ENCODE measurements at places on chromosomes 7 and 10.

DNA sequence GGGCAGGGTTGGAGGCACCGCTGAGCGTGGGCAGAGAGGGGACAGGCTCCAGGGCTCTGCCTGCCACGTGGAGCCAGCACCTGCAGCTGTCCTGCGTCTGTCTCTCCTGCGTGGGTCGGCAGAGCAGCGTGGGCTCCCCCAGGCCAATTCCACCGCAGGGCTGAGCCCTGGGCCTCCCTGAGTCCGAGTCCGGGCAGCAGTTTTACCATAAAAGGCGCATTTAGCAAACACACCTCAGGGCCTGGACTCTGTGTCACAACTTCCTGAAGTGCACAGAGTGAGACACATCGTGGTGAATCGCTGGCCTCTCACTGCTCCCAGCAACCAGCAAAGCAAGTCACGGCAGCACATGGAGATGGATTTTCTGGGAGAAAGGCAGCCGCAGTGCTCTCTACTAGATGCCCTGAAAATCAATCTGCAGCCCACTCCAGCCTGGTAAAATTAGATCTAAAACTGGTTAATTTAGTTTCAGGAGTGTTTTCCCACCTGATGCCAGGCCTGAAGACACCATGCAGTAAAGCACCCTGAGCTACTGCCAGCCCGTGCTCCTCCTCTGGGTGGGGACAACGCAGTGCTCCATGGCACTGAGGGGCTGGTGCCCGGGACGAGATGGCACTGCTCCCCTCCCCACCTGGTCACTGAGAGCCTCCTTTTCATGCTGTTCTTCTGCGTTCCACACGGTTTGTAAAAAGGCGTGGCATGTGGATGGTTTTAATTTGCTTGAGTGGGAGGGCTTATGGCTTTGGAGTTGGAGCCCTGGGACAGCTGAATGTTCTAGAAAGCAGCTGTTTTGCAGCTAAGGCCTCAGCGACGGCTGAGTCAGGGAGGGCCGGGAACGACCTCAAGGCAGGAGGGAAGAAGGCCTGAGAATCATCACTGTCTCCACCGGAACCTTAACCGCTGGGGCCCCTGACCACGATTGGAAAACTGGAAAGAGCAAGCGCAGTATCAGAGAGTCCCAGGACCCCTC, 336.9 kb downstream of the ADARB2 start:
- no peak for DNase-seq

DNA sequence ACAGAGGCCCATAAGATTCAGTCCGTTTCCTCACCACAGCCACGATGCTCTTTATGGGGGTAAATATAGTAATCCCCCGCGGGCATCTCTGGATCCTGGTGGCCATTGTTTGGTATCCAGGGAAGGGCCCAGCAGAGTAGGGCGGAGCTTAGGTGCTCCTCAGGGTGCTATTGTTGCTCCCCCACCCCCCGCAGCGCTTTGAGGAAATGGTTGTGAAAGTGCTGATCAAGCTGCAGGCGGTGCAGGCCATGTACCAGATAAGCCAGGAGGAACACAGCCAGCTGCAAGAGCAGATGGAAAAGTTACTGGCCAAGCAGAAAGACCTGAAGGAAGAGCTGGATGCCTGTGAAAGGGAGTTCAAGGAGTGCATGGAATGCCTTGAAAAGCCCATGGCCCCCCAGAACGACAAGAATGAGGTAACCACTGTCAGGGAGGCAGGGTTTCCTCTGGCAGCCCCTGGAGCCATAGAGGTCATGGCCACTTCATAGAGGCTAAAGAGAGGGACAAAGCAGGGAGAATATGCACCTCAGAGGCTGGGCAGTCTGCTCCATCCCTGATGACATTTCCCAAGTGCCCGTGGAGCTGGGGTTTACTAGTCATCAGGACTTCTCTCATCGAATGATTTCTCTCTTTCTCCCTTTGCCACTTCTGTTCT, 17.6 kb upstream of the FLNC start:
- no peak for DNase-seq

DNA sequence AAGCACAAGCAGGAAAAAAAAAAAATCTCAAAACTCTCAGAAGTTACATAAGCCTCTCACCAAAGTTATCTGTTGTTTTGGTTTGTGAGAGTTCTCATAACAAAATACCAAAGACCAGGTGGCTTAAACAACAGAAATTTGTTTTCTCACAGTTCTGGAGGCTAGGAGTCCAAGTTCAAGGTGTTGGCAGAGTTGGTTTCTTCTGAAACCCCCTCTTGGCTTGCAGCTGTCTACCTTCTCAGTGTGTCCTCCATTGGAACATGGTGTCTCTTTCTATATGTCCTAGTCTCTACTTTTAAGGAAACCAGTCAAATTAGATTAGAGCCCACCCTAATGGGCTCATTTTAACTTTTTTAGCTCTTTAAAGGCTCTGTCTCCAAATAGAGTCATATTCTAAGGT, 44.9 kb downstream of the TNKS2 start:
- no peak for DNase-seq

DNA sequence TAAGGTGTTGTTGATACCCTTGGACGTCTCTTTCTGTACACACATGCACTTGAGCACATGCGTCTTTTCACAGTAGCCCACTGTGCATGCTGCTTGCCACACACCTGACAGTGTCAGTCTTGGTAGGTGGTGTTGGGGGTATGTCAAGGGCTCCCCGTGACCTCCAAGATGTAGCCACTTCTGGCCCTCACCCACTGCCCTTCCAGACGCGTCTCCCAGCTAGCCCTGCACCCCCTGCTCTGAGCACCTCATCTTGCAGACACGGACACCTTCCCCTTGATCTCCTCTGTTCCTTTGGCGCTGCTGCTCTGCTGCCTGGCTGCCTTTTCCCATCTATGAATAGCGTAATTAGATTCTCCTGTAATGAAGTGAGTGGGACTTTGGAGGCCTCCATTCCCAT, 75.2 kb upstream of the TNS3 start:
- DNase-seq, result no peak

GRCh38 chr7:64313740-64314491, at the start of gene ZNF736:
Gene ZNF736 (plus strand): TSS chr7:64313961. CDS start chr7:64314151, 190 bp downstream.
- DNase-seq, result peak; percentile 84

DNA sequence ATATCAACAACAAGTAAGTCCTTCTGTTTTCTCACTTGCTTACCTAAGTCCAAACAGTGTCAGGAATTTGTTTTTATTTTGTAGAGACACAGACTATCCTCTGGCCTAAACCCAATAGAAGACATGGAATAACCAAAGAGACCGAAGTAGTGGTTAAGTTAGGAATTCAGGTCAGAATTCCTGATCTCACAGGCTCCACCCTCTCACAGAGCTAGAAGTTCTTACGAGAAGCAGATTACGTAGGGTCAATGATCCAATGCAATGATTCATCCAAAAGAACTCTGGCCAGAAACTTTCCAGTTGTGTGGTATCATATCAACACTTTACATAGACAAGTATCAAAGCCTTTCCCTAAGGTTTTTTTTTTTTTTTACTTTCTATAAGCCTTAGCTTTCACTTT, 73.8 kb downstream of the IQUB start:
- no peak for DNase-seq

DNA sequence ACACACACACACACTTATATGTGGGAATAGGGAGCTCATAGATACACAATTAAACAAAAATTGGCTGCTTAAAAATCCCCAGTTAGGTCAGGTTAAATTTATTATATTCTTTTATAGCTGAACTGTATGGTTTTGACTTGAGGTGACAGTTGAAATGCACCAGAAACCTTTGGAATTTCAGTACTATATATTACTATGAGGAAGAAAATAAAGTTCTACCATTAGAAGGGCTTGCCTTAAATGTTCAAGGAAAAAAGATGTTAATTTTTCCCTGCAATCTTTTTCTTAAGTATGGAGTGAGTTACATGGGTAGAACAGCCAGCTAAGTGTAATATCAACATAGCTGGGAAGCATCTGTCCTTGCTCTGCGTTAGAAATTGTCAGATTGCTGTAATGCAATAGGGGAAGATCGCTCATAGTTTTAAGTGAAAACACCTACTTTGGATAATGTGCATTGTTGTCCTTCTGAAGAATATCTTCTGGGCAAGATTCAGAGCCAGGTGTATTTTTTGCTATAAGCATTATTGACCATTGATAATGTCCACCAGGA, 415.8 kb upstream of the MKI67 start:
- no peak for DNase-seq

- no peak for DNase-seq
These were observed 13.9 kb upstream of the ABCC2 start for GRCh38 chr10:99768556-99768955.

DNA sequence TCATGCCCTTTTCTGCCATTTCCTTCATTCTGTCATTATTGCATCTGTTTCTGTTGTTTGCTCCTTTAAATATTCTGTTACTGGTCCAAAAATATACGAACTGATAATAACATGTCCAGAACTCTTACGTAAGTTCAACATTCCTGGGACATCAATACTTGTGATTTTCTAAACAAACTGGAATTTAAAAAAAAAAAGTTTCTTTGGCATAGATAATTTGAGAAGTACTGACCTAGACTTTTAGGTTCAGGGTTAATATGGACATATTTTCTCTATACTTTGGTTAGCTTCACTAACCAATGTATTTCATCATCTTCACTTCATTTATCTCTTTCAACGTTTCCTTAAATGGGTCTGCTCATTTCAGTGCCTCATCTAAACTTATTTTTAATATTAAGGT, 147.3 kb downstream of the JMJD1C start:
- DNase-seq, result no peak

DNA sequence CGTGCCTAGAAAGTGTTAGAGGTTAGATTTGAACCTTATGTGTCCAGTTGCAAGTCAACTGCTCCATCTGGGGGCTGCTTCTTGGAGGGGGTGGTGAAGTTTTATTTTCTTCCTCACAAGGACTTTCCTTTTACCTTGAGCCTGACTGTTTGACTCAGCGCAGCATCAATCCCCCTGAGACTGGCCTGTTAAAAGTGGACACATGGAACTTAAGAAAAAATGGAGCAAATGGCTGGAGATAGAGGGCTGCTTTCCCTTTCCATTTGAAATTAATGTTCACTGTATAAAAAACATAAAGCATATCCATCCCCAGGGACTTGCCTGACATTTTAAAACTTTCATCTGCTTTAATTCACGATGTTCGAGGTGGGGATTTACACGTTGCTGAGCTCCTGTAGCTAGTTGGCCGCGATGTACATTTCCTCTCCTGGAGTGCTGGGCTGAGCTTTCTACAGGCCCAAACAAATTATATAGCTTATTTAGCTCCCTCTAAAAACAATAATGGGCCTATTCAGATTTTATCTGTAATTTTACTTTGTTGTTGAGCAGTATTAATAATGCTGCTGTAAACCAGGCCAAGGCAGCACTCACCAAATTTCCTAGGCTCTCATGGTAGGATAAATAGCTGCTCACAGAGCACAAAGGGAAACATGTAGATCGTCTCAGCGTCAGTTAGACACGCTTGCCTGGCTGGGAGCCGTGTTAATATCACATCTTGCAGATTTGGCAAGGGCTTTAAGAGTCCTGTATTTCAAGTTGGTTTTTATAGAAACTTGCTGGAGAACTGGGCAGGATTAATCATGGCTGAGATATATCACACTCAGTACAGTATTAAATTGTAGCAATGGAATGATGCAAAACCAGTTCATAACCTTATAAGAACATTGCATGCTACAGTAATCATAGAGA, 251.5 kb downstream of the LRMDA start:
- no peak for DNase-seq

DNA sequence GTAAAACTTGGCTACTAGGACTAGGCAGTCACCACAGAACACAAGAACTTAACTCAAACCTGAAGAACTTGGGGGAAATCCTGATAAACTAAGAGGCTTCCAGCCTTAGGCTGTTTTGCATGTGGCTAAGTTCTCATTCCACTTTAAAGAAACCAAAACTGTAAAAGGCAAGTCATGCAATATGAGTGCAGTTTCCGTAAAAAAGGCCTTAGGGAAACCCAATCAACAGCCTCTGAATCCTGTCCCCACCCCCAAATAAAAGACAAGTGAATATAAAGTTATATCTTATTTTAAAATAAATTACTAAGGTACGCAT, 95.1 kb downstream of the USP6NL start:
- no peak for DNase-seq

GRCh38 chr10:92124616-92125143, 166.2 kb downstream of the CPEB3 start:
- no peak for DNase-seq

DNA sequence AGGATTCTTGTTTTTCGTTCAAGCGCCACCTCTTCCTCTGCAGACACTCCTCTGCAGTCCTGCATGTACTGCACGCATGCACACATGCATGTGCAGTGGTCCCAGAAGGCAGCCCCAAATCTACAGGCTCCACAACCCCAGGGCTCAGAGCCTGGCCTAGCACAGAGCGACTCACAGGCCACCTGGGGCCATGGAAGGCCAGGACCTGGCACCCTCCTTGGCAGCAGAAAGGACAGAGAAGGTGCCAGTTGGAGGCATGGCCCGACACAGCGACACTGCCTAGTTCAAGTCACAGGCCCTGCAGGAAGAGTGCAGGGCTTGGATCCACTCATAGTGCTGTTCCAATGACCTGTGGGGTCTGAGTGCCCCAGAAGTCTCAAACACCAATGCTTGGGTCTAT, 48.7 kb upstream of the RET start:
- no peak for DNase-seq

GRCh38 chr7:20217193-20217948, at the start of gene MACC1:
Gene MACC1 (minus strand): TSS chr7:20217384. CDS start chr7:20161862, 55,522 bp downstream.
- DNase-seq, result no peak

DNA sequence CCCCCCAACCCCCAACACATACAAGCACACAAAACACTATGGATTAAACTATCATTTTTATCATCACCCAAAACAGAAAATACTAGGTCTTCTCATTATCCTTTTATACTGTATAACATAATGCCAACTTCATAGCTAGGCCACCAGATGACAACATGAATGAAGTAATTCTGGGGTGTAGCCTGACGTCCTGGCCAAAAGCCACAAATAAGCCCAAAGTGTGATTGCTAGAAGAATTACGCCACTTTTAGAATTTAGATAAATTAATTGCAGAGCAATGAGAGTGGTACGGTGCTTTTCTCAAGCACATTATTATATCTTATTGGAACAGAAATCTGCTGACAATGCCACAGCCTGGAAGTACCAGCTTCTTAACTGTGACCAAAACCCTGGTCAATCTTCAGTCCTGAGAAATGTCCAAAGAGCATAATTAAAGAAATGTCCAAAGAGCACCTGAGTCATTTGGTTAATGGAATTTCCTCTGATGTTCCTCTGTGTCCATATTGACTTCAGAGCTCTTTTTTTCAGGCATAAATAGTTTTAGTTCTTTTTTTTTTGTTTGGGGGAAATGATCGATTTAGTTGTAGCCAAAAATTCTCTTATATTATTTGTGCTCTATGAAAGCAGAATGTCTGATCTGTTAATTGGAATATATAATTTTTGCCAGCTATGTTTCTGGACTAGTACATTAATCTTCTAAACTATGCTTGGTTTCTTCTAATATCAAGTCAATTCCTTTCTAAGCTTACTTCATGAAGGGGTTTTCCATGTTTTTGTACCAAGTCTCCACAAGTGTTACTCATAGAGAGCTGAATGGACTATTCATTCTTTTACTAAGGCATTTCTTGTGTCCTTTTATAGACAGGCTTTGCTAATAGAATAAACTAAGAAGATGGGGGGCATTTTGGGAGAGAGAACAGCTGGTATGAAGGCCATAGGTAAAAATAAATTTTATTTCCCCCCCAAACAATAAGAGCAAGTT, 233.4 kb upstream of the SLC26A5 start:
- no peak for DNase-seq
